M059J (cell line): ENCODE measurements at places on chromosomes 4 and X.

GRCh38 chr4:8295471-8295870 is 25.9 kb downstream of the HTRA3 start:
- no peak for DNase-seq

GRCh38 chr4:99720206-99720605 is 62.6 kb upstream of the C4orf54 start:
- DNase-seq, result no peak

GRCh38 chrX:37640142-37640541 is 45.4 kb upstream of the XK start:
- DNase-seq, result no peak

DNA sequence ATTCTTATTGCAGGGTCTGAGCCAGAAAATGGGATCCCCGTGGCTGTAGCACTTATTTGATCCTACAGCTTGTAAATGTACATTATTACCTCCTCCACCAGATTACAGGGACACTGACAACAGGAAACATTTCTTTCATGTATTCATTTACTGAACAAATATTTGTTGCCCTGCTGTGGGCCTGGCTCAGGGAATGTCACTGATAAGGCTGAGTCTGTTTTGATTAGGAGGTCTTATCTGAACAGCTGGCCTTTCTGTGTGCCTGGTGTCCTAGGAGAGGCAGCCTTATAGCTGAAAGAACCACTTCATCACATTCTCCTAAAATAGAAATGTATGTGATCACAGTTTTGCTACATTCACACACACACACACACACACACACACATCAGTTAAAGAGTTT is 45.5 kb upstream of the PROM1 start:
- no peak for DNase-seq

- no peak for DNase-seq
Observed at GRCh38 chr4:37516057-37516775, 170.0 kb downstream of the RELL1 start.

DNA sequence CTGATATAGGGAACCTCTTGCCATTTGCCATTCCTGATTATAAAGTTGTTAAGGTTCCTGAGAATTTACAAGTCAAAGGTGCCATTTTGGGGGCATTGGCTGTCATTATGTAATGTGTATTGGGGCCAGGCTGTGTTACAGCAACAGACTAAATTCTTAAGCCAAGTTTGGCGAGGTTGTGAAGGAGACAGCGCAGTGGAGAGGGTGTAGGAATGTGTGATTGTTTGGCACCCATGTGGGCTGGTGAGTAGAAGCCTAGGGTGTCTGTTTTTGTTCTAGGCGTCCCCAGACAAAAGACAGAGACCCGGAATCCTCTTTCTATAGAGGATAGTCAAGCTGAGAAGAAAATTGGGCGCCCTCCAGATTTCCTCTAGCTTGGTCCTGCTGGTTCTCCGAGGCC is 2535.3 kb downstream of the PCDH7 start:
- no peak for DNase-seq

- peak; percentile 35 for DNase-seq
Observed at GRCh38 chr4:44760142-44760898, 34.0 kb upstream of the GNPDA2 start.

DNA sequence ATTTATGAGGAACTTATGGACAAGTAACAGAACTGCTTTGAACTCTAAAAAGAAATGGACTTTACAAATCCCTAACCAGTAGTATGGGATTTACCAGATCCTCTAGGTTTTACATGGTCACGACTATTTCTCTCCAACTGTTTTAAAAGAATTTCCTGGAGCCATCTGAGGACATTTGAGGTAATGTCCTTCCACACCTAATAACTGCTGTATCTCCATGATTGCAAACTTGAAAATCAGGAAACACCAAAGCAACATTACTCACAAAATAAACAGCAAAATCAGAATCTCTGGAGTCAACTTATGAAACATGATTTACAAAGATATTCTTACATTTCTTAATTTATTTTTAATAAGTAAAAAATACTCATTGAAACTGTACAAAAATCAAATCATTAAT is 58.0 kb downstream of the STAP1 start:
- no peak for DNase-seq

DNA sequence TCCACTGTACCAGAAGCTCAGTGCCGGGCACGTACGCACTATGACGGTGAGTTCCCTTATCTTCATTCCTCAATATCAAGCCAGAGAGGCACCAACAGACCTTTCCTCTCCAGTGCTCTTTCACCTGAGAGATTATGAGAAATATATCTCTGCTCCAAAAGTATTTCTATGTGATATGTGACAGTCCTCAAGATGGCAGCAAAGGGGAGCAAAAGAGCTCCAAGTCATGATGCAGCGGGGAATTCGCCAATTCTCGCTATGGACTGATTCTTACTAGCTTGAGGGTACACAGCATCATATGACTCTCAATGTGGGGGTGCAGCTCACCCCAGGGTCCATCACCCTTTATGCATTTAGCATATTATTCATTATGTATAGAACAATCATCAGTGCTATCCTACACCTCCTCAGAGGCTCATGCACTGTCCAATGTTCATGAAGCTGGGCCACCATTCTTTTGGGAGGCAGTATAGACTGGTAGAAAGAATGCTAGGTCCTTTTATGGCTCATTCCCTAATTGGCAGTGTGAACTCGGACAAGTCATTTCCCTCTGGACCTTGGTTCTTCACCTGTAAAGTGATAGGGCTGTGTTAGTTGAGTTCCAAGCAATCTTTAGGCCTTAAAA is 12.8 kb upstream of the IQSEC2 start:
- no peak for DNase-seq

DNA sequence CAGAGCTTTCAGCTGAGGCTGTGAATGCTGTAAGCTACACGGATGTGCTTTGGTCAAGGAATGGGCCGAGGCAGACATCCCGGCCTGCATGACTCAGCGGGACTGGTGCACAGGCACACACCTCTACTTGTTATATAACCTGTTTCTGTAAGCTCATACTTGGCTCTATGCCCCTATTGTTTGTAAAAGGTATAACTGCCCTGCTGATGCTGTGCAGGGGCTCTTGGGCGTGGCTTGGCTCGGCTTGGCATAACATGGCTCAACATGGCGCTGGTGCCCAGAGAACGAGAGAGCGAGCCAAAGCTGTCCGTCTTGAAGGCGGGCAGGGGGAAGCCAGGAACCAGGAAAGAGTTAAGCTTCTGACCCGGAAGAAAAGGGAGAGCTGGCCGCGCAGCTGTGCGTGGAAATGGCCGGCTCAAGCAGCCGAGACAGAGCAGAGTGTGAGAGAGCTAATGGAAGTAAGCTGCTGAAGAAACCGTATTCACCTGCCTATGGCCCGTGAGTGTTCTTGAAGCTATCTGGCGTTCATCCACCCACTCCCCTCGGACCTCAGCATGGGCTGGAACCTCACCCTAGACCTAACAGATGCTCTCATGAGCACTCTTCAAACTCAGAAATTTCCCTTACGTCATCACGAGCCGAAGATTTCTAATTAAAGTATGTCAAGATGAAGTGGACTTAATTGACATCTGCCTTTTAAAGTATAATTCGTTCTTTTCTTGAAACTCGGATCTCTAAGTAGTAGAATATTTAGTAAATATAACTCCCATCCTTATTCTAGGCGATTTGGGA is 286.3 kb upstream of the AGA start:
- DNase-seq, result peak; percentile 60

GRCh38 chr4:87704001-87704400 is 53.9 kb downstream of the DMP1 start:
- no peak for DNase-seq

DNA sequence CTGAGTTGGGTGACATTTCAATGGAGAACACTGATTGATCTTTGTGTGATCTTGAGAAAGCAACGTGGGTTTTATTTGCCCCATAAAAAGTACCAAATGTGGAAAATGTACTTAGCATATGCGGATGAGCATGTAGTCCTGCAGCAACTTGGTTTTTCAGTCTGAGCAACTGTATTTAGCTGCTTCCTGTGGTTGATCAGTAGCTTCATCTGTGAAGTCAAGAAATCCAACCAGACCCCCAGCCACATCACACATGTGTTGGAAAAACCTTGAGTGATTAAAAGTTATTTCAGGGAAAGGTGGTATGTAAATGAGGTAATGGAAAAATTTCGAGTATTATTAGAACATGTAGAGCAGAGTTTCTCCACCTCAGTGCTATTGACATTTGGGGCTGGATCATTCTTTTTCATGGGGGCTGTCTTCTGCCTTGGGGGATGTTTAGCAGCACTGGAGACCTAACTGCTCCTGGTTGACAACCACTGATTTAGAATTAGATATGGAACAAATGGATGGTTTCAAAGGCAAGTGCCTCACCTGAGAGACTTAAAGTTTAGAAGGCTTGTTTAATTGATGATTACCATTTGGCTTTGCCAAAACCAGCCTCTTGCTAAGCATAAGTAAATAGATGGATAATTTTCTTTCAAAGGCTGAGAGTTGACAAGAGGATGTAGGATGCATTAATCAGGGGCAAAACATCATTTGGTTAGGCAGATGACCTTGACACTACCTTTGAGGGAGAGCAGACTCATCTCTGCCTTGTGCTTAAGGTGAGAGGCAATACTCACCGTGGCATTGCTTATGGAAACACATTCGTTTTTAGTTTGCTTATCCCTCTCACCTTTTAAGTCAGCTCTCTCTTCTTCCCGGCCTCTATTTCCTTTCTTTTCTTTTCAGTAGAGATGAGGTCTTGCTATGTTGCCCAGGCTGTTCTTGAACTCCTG is 193.0 kb upstream of the RPS6KA3 start:
- no peak for DNase-seq

DNA sequence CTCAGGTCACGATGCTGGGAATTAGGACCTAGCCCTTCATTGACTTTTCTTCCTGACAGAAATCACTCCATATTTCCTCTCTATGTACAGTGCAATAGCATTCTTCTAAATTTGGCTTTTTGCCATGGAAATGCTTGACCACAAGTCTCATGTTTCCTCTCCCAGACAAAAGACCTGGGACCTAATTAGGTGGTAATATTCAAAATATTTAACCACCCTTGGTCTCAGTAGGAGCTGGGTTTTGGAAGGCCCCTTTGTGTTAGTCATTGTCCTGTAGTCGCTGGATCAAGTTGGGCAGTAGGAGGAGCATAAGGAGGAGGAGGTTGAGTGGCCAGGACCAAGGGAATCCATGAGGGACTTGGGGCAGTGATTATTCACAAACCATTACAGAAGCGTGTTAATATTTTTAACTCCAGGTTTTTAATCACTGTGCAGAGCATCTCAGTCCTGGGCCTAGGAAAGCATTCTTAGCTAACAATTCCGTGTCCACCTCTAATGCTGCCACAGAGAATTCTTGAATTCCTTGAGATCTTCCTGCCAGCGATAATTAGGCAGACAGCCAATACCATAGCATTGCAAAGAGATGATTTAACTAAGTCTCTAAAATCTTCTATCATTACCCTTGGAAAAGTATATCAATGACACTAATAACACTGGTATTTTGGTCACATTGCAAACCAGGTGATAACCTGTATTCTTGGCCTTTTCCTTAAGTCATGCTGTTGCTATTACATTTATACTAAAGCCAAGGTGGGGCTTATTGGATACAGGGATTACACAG is 25.0 kb upstream of the SHROOM4 start:
- peak; percentile 87 for DNase-seq

DNA sequence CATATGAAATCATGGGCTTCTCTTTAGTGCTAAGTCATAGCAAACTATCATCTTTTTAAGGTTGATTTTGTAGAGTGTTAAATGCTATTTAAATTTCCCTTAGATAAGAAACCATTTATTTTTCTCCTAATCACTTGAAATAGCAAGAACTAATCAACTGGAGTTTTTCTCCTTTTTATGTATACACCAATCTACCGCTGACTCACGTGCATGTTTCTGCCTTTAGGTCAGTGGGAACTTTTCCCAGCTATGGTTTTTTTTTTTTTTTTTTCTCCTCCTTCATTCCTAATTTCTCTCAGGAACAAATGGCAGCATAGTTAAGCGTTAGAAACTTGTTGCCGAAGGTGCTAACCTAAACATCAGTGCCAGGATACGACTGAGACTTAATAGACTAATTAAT is 176.4 kb downstream of the BMPR1B start:
- DNase-seq, result no peak

- DNase-seq, result no peak
Observed at GRCh38 chrX:34227804-34228203, 95.7 kb upstream of the FAM47A start.

- no peak for DNase-seq
Observed at GRCh38 chr4:110034026-110034393, 121.3 kb downstream of the EGF start.

GRCh38 chrX:36436361-36436760 is 516.8 kb downstream of the CFAP47 start:
- DNase-seq, result no peak

GRCh38 chr4:7377223-7377865 is 57.4 kb downstream of the PSAPL1 start:
- DNase-seq, result no peak

DNA sequence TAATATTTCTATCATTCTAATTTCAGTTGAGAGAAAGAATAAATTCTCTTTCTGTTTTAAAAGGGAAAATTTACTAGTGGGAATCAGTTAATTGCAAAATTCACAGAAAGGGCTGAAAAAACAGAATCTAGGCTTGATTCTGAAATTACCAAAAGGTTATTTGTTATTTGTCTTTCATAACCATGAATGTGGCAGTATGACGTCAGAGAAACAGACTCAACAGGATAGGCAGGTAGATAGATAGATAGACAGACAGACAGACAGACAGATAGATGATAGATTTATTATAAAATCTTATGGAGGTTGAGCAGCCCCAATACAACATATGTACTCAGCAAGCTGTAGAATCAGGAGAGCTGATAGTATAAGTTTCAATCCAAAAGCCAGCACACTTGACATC is 311.0 kb downstream of the ADAM29 start:
- no peak for DNase-seq

- DNase-seq, result no peak
Observed at GRCh38 chr4:99144070-99144469, at the start of gene ADH4. ADH4 (minus strand) TSS chr4:99144297; CDS start chr4:99144222, 75 bp downstream.

DNA sequence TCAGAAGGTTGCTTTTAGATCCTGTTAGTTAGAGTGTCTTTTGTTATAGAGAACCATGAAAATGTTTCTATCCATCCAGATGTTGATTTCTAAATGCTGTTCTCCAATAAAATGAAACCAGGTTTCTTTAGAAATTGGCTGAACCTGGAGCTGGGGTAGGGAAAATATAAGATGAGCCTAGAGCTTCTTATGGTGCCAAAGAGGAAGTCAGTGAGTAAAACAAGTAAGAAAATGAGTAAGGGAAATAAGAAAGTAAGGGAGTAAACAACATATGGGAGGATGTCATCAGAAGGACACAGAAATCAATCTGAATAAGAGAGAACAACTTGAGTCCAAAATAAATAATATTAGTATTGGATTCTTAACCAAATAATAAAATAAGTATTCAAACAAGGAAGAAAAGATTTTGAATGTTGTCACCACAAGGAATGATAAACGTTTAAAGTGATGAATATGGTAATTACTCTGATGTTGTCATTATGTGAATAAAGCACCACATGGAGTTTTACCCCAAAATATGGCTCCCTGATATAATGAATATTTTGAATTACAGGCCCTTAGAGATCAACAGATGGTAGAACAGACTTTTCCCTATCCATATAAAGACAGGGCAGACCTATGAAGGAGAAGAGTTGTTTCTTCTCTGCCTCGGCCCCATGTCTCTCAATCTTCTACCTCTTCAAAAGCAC is 506.1 kb downstream of the IL15 start:
- no peak for DNase-seq

- DNase-seq, result no peak
Observed at GRCh38 chr4:26863512-26863911, 2.9 kb downstream of the STIM2 start.
